ENCODE measurements at places on chromosomes 5 and 9.

GRCh38 chr9:112555101-112555643 lies 68.5 kb downstream of the KIAA1958 start:
- DNase-seq: no peak

GRCh38 chr5:144731786-144732185 lies 561.1 kb downstream of the KCTD16 start:
- DNase-seq: no peak

DNA sequence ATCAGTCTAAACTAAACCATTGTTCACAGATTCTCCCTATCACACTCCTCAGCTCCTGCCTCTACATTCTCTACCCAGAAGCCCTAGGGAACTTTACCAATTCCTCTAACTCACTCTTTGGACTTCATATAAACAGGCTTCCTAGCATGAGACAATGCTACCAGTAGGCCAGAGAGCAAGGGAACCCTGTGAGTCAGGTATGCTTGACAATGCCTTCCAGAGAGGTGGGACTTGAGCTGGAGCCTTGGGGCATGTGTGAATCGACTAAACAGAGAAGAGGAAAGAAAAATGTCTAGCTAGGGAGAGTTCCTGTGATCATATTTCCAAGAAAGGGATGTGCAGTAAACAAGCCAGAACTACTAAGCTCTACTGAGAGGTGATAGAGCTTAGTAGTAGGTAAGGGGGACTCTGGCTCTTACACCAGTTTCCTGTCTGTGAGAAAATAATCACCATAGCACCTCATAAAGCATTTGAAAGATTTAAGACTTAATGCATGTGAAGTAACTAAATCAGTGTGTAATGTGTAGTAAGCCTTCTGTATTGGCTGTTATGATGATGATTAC lies 6.4 kb upstream of the RFK start:
- no peak for DNase-seq

- no peak for DNase-seq
Measured at GRCh38 chr5:113039229-113039933, 62.8 kb downstream of the DCP2 start.

DNA sequence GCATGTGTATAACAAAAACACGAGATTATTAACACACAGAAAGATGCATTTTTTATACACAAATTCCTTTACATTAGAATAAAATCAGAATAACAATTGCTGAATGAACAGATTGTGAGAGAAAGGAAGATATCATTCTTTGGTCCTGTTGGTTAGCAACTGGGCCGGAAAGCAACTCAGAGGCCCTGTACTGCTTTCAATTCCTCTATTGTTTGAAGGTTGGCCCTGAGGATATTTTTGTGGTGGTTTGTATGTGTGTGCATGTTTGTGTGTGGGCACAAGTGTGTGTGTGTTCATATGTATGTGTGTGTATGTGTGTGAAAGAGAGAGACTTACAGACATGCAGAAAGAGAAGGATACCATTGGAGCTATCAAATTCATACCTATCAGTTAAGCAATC lies 356.8 kb upstream of the DMAC1 start:
- DNase-seq: no peak

All from cerebellar cortex (tissue), 1 donor.